ENCODE measurements at places on chromosomes 16 and 17.

DNA sequence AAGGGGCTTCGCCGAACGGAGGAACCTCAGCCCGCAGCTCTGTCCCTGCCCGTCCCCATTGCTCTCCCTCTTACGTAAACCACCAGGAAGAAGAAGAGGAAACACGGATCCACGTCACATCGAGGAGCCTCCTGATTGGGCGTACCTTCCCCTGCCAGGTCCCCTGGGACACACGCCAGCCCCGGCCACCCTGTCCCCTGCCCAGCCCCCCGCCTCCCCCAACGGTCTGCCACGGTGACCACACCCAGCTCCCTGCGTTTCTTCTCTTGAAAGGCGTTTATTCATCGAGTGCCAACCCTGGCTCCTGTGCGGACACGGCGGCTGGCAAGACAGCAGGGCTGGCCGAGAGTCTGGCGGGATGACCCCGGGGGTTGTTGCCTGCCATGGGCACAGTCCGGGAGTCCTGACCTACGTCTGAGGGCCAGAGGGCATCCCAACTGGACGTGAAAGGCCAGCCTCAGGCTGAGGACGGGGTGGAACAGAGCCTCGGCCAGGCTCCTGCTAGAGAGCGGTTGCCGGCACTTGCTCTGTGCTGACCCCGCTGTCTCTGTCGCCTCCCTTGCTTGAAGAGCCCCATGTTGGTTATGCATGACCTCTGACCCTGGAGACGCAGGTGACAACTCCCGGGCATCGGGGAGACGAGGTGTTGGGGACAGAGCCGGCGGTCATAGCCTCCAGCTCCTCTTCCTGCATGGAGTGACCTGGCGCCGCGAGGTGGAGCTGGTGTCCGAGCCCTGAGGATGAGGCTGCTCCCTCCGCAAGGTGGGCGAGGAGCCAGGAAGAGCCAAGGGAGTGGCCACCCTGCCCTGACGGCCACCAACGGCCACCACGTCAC lies 40.5 kb upstream of the ACSF3 start:
- DNase-seq, result no peak

GRCh38 chr16:16095646-16096045 lies 127.6 kb downstream of the ABCC6 start:
- no peak for DNase-seq

DNA sequence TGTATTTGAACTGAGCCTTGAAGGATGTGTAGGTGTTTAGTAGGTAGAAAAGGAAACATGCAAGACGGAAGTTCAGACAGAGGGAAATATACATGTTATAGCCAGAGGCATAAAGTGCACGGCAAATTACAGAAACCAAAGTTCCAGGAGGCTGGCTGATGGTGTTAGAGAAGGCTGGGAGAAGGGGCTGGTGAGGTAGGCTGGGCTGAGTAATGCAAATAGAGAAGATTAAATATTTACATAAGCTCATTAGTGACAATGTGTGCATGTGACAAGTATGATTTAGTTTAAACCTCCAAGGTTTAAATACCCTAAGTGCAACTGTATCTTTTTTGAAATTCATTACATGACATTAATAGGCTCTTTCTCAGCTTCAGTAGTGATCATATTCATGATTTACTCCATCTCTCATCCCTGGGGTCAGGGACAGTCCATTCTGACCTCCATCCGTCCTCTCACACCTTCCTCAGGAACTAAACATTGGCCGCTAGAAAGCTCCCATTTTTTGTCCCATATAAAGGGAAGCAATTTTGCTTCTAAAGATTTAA lies 399.8 kb upstream of the SALL1 start:
- DNase-seq, result no peak

GRCh38 chr16:11405331-11406176 lies 60.3 kb downstream of the RMI2 start:
- DNase-seq, result no peak

DNA sequence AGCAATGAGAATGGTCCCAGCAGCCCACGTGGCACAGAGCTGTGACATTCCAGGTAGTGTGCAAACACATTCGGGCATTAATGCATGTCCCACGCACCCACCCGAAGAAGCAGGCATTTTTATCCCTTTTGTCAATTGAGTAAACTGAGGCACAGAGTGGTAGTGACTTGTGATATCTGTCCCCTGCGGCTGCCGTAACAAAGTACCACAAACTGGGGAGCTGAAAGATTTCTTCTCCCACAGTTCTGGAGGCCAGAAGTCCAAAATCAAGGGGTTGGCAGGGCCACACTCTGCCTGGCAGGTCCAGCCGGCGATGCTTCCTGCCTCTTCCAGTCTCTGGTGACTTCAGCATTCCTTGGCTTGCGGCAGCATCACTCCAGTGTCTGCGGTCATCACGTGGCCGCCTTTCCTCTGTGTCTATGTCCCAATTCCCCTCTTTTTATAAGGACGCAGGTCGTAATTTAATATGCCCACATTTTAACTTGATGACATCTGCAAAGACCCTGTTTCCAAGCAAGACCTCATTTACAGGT lies 221.9 kb upstream of the GSE1 start:
- no peak for DNase-seq

- no peak for DNase-seq
These were observed 62.4 kb upstream of the MED9 start for GRCh38 chr17:17414341-17414805.

DNA sequence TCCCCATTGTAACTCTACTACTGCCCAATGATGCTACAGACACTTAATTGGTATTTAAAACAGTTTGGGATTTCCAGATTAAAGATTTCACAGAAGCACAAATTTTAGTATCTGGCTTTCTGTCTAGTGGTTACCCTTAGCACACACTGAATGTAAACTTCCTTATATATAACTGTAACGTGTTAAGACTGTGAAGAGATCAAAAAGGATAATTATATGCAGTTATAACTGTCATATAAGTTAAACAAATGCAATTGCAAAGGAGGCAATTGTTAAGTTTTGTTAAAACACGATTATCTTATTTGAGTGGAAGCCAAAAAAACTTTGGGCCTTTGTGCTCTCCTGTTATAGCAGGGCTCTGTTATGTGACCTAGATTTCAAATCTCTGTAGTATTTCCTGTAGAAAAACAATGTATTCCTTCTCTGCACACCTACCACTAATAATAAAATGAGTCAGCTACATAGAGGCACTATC lies 147.9 kb downstream of the STXBP4 start:
- no peak for DNase-seq

DNA sequence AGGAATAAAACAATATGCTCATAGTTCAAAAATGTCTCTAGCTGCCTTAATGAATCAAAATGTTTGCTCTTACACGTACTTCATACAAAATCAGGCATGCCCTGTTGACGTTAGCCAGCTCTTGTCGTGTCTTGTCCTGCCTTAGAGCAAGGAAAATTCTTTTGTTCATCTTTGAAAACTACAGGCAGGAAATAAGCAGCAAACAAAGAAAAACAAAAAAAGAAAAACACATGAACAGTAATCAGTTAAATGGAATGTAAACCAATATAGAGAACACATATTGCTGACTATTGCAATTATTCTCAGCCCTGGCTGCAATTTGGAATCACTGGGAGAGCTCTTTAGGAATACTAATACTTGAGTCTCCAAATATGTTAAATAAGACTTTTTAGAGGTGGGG lies 1.7 kb downstream of the CAPNS2 start:
- DNase-seq, result no peak

GRCh38 chr17:58487589-58488427 lies at the start of gene HSF5:
HSF5 (minus strand) TSS chr17:58488408; CDS start chr17:58488274, 134 bp downstream.
- peak; percentile 58 for DNase-seq

GRCh38 chr16:75836347-75837010 lies 110.2 kb upstream of the CPHXL start:
- no peak for DNase-seq

DNA sequence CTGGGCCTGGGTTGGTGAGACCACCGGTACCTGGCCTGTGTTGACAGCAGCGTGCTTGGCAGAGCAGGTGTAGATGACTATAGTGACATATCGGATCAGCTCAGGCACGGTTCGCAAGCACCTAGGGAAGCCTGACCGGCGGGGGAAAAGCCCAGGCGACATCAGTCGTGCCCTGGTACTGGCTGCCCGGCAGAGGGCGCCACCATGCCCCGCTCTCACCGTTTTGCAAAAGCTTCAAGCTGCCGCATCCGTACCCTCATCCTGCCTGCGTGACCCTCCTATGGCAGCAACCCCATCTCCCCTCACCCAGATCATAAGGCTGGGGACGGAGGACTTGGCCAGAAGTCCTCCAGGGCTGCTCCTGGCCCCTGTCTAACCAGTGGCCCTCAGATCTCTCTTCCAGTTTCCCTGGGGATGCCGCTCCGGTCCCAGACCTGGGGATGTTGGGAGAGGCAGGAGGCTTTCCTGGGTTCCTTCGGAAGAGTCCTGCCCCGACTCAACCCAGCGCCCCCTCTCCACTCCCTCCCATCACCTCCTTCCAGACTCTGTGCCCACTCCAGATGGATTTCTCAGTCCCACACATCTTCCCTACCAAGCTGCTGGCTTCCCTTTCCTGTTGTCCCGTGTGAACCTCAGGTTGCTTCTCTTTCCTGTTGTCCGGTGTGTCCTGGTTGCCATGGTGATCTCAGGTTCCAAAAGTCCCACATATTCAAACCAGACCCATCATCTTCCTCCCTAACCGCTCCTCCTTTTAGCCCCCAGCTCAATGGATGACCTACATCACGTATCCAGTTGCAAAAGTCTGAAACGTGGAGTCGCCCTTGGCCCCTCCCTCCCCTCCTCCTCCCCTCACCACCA lies 13.7 kb downstream of the ALOX12B start:
- DNase-seq, result peak; percentile 74

- DNase-seq, result no peak
These were observed 4.1 kb upstream of the SIRT7 start for GRCh38 chr17:81921996-81922565.

GRCh38 chr17:56815711-56816110 lies 18.0 kb downstream of the C17orf67 start:
- no peak for DNase-seq

- DNase-seq, result no peak
These were observed 54.8 kb downstream of the NFAT5 start for GRCh38 chr16:69620573-69620972.

- no peak for DNase-seq
These were observed 44.8 kb downstream of the ADCY7 start for GRCh38 chr16:50311134-50311528.

- DNase-seq, result no peak
These were observed 176.2 kb upstream of the FAM20A start for GRCh38 chr17:68777243-68777855.

Measured in stimulated activated CD4-positive, alpha-beta T cell treated with anti-CD3 and anti-CD28 coated beads, Interleukin-15, amount 100 ng/mL, for 1 hour (primary cell).